Right renal cortex interstitium (tissue), 3 donors: ENCODE measurements at places on chromosomes 11 and 22.

- no peak for DNase-seq
Measured at GRCh38 chr11:123221096-123221561, 26.1 kb upstream of the CLMP start.

DNA sequence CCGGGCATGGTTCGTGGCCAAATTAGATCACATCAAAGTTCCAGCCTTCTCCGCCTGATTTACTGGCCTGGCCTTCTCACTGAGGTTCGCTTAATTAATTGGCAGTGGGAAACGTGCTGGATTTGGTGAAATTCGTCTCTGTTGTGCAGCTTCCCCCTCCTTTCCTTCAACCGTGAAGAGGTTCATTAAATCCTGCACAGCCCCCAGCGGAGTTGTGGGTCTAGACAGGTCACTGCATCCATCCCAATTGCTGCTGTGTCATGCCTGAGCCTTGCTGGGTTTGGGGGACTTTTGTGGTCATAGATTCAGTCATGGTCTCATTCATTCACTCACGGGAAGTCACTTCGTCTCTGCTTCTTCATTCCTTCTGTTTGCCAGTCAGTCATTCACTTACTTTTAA, 90.0 kb downstream of the INSC start:
- no peak for DNase-seq

DNA sequence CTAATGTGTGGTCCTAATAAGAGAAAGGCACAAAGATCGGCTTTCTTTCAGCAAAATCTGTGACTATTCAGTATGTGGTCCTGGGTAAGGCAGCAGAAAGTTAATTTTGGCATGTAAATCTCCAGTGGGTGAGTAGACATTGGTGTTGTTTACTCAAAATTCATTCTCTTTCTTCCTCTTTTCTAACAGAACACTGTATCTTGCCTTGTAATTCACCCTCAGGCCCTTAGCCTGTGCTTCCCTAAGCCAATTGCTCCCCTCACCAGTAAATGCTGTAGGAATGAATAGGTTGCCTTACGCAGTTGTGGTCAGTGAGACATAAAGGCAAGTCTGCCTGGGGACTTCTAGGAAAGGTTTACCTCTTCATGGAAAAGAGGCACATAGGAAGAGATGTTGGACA, 49.9 kb upstream of the PDE3B start:
- DNase-seq: no peak

DNA sequence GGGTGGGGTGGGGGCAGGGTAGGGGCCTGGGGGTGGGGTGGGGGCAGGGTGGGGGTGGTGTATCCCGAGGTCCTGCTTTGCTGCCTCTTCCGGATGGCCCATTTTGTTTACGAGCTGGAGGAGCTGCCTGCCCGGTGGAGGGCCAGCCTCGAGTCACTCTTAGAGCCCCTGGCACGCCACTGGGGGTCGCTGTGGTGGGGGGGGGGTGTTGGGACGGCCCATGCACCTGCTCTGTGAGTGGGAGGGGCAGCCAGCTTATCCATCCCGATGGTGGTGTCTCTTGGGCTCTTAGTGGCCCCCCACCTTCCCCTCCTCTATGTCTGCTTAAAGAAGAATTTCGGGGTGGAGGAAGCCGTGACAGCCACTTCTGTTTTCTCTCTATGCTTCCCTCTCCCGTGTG, 24.6 kb downstream of the MRGPRD start:
- no peak for DNase-seq

GRCh38 chr22:45429424-45429823, 15.9 kb downstream of the RIBC2 start:
- no peak for DNase-seq

DNA sequence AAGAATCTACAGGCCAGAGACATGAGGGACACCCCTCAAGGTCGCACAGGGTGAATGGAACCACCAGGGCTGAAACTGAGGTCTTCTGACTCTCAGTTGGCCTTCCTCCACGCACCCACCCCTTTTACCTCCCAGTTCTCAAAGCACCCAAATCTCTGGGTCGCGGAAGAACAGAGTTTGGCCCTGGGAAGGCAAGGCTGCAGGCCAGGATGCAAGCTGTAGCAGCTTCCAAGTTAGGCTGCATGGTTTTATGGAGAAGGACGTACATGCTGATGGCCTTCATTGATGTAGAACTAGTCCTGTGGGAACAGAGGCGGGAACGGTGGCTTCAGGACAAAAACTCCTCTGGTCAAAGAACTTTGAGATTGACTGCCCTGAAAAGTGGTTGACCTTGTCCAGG, 143.5 kb upstream of the B3GAT1 start:
- no peak for DNase-seq

- DNase-seq: no peak
Measured at GRCh38 chr22:46433318-46433717, 97.8 kb downstream of the TRMU start.

GRCh38 chr22:19848298-19849224, 6.1 kb downstream of the GNB1L start:
- no peak for DNase-seq

DNA sequence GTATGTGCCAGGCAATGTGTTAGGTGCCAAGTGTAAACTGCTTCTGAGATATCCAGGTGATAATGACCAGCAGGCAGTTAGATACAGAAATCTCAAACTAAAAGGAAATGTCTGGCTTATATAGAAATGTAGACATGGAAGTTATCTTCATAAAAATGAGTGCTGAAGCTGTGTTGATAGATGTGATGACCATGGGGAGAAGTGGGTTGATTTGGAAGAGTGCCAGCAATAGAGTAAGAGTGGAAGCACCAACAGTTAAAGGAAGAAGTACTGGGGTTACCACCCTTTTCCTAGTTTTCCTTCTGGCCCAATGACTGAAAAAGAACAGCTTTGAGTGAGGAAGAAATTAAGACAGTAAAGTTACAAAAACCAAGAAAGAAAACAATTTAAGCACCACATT, 68.5 kb downstream of the C2CD3 start:
- DNase-seq: no peak

GRCh38 chr11:128548649-128549255, 38.6 kb downstream of the ETS1 start:
- DNase-seq: peak; percentile 69

GRCh38 chr11:110921742-110922521, 209.7 kb upstream of the ARHGAP20 start:
- DNase-seq: no peak

DNA sequence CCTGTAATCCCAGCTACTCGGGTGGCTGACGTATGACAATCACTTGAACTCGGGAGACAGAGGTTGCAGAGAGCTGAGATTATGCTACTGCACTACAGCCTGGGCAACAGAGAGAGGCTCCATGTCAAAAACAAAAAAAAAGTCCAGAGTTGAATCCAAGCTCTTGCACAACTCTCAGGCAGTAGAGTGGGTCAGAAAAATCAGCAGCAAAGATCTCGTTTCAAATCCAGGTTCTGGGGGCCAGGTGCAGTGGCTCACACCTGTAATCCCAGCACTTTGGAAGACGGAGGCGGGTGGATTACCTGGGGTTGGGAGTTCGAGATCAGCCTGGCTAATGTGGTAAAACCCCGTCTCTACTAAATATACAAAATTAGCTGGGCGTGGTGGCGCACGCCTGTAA, 24.9 kb downstream of the CLPB start:
- DNase-seq: no peak

DNA sequence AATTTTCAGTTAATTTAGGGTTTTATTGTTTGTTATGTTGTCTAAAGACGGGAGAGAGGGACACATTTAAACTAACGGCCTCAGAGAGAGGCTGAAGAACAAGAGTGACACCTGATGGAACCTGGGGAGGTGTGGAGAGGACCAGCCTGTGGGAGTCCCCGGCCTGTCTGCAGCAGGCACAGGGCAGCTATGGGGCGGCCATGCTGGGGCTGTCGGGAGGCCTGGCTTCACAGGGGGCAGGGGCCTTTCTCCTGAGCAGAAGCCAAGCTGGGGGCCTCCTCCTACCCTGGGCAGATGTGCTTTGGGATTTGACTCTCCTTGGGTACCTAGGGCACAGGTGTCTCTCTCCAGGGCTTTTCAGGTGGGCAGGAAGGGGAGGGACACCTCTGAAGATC, 21.9 kb downstream of the RELT start:
- no peak for DNase-seq

DNA sequence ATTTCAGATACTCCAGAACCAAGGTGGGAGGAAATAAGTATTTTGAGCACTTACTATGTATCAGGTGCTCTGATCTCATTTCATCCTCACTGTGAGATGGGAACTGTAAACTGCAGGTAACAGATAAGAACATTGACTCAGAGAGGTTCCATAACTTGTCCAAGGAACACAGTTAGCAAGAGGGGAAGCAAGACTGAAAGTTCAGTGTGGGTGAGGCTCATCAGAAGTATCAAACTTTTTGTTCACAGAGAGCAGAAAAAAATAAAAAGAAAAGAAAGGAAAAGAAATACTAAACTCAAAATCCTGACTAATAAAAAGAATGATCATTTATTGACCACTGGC, 37.1 kb downstream of the RAB30 start:
- no peak for DNase-seq

- DNase-seq: no peak
Measured at GRCh38 chr11:68380786-68381622, 68.6 kb downstream of the LRP5 start.

- no peak for DNase-seq
Measured at GRCh38 chr11:132650969-132651720, 881.2 kb downstream of the OPCML start.

GRCh38 chr11:45089251-45089650, 57.2 kb upstream of the PRDM11 start:
- no peak for DNase-seq

DNA sequence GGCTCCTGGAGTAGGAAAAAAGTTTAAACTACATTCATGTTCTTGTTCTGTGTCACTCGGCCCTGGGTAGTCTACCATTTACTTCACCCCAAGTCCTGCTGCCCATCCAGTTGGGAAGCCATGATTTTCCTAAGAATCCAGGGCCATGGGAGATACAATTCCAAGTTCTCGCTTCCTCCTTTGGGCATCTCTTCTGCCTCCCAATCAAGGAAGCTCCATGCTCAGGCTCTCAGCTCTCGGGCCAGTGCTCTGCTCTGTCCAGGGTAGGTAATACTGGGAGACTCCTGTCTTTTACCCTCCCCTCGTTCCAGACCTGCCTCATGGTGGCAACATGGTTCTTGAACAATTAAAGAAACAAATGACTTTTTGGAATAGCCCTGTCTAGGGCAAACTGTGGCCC, 60.6 kb downstream of the TIMP3 start:
- DNase-seq: no peak

GRCh38 chr22:38967451-38968450, 10.3 kb downstream of the APOBEC3A start:
- DNase-seq: no peak

GRCh38 chr11:116879800-116880625, 42.6 kb upstream of the APOA1 start:
- peak; percentile 48 for DNase-seq

- no peak for DNase-seq
Measured at GRCh38 chr11:9568854-9569587, 4.4 kb upstream of the WEE1 start.

DNA sequence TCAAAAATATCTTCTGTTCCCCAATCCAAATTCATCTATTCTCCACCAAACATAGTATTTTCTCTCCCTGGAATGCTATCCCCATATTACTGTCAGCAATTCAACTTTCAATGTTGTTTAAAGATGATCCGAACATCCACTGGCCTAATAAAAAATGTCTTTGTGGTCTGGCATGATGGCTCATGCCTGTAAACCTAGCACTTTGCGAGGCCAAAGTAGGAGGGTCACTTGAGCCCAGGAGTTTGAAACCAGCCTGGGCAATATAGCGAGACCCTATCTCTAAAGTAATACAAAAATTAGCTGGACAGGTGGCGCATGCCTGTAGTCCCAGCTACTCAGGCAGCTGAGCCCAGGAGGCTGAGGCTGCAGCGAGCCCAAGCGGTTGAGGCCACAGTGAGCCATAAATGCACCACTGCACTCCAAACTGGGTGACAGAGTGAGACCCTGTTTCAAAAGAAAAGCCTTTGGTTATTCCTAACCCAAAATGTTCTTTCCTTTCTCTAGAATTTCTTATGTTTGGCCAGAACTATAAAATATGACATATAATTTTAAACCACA, 29.8 kb downstream of the SIK3 start:
- DNase-seq: no peak

DNA sequence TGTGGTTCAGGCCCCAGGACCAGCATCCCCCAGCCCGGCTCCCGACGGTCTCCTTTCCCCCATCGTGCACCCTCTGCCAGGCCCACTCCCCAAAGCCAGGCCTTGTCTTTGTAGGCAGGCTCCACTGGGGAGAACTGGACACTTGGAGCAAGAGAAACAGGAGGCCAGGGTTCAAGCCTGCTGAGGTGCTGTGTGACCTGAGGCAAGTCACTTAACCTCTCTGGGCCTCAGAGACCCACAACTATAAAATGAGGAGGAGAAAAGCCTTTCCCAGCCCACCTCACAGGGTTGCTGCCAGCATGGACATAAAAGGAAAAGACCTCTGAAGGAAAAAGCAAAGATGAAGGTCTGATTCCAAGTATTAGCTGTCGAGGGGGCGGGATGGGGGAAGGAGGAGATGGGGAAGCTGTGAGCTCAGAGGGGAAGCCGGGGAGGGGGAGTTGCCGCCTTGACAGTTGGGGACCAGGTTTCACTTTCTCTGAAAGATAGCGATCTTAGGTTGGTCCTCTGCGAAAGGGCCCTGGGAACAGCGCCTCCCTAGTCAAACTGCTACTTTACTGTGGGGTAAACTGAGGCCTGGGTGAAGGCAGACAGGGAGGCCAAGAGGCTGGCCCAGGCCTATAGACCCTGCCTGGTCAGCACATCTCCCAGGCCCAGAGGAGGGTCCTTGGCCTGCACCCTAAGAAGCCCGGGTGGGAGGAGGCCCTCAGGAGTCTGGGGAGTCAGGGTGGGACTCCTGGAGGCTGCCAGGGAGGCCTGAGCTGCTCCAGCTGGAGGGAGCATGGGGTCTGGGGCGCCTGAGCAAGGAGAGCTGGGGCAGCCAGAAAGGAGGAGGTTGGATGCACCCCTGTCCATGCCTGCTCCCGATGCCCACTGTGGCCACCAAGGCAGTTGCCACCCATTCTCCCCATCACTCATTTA, 991 bp upstream of the OSM start:
- DNase-seq: no peak

DNA sequence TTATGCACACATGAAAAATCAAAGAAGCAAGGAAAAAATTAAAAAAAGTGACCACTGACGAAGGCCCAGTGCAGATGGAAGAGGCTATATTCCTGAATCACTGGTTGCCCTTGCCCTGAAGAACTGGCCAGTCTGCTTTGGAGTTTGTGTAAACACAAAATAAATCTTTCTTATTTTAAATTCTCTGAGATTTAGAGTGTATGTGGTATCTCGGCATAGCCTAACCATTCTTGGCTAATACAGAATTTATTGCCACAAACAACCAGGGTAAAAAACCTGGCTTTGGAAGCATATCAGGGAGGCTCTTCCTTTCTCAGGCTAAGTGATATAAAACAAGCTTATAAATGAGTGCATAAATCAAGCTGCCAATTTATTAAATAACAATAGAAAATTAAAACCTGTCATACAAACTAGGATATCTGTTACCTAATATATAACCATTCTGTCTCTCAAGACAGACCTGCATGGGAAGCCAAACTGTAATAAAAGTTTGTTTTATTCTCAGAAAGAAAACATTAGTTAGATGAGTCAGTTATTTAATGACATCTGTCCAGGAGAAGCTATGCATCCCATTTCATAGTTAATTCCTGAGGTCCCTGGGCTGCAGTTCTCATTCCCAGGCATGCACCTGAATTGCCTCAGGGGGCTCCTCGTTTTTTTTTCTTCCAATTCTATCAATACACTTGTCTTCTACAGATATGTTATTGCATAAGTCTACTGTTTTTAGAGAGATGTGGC, 6.1 kb upstream of the TMEM135 start:
- no peak for DNase-seq

- no peak for DNase-seq
Measured at GRCh38 chr11:107848345-107848744, 10.2 kb downstream of the SLC35F2 start.
